ENCODE measurements at places on chromosomes 1 and 21. TPM values are rescaled to one million over a fixed set of nuclear protein-coding genes. Genes with fewer than 3 reads are reported as not detected.
A peak's percentile ranks its signal among the peaks of the same experiment; 100 is the strongest.

- no peaks in the 10 kb centered on the region for H3K4me1 ChIP-seq
- DNase-seq: no peak
- no peak overlapping the region for H3K27ac ChIP-seq
- no peaks in the 10 kb centered on the region for H3K27me3 ChIP-seq
- no peaks in the 10 kb centered on the region for H3K36me3 ChIP-seq
Measured at GRCh38 chr1:181115368-181115684, 26.8 kb downstream of the IER5 start.

DNA sequence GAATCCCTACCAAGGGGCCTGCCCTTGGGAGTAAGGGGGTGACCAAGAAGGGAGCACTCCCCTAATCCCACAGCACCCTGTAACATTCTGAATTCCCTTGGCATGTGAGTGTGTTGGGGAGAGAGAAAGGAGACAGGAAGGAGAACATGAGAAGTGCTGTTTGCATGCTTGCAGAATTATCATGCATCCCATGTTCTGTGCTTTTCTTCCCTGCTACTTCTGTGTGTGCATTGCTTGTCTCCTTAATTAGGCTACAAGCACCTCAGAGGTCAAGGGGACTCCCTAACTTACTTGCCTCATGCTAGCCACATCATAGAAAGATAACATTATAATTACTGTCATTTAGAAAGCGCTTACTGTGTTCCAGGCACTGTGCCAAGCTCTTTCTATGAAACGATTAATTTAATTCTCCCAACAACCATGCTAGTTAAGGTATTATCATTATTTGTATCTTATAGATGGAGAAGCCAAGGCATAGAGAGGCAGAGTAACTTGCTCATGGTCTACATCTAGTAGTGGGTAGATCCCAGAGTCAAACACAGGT, 11.1 kb downstream of the NOS1AP start:
- H3K27ac ChIP-seq: no peak overlapping the region
- H3K4me1 ChIP-seq: no peaks in the 10 kb centered on the region
- no peak for DNase-seq
- H3K4me3 ChIP-seq: no peak overlapping the region
- H3K36me3 ChIP-seq: no peaks in the 10 kb centered on the region

GRCh38 chr21:29190923-29191331, 60.5 kb downstream of the MAP3K7CL start:
- H3K4me1 ChIP-seq: no peaks in the 10 kb centered on the region
- H3K4me3 ChIP-seq: no peak overlapping the region
- H3K27me3 ChIP-seq: no peaks in the 10 kb centered on the region
- H3K27ac ChIP-seq: no peak overlapping the region
- H3K36me3 ChIP-seq: no peaks in the 10 kb centered on the region
- no peak for DNase-seq

DNA sequence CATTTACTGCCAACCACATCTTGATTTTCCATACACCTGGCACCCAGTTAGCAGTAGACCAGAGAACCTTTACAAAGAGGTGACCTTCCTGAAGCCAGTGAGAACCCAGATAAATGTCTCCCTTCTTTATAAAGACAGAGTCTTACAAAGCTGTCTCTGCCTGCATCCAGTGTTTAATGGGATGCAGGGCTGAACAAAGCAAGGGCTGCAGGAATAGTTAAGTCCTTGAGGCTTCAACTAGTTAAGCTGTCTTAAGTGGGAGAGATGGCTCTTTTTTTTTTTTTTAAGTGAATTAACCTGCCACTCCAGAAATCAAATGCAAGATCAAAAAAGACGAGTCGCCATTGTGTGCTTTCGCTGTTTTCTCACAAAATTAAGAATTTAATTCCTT, 1.5 kb downstream of the AHCYL1 start:
- no peaks in the 10 kb centered on the region for H3K27me3 ChIP-seq
- H3K4me1 ChIP-seq: peaks cover 35% of the 10 kb centered on the region
- H3K4me3 ChIP-seq: no peak overlapping the region
- no peak for DNase-seq

DNA sequence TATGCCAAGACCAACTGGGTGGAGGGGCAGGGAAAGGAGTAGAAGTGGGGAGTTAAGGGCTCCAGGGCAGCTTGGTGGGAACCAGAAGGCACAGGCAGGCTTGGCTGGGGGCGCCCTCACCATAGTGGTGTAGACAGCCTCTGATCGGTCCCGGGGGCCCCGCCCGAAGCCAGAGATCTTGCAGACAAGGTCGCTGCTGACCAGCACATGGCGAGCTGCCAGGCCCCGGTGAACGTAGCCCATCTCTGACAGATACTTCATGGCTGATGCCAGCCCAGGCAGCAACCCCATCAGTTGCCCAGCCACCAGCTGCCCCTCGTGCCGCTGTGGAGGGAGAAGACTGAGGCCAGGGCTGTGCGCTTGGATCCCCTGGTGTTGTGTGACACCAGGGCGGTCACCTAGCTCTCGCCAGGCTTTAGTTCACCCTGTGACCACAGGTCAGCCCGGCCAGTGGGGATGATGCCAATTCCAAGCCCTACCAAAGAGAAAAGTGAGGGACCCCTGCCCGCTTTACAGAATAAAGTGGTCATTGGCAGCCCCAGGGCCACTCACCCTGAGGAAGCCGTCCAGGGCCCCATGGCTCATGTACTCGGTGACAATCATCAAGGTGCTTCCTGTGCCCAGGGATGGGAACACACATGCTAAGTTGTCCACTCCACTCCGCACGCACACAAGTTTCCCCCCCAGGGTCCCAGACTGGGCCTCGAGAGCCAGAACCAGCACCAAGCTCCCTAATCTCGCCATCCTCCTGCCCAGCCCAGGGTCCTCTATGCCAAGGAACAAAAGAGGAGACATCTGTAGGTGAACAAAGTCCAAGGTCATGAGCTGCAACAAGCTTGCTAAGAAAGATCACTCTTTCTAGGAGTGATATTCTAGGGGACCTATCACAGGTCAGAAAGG, 28.2 kb downstream of the CDCA8 start:
- H3K4me1 ChIP-seq: no peaks in the 10 kb centered on the region
- no peaks in the 10 kb centered on the region for H3K27me3 ChIP-seq
- H3K36me3 ChIP-seq: no peaks in the 10 kb centered on the region
- no peak for DNase-seq

GRCh38 chr1:29876902-29877301, 640.6 kb downstream of the PTPRU start:
- peaks cover 4% of the 10 kb centered on the region for H3K27me3 ChIP-seq
- H3K36me3 ChIP-seq: no peaks in the 10 kb centered on the region
- H3K4me1 ChIP-seq: no peaks in the 10 kb centered on the region
- no peak overlapping the region for H3K27ac ChIP-seq
- no peak for DNase-seq

- H3K36me3 ChIP-seq: no peaks in the 10 kb centered on the region
- H3K4me3 ChIP-seq: no peak overlapping the region
- H3K4me1 ChIP-seq: no peaks in the 10 kb centered on the region
Measured at GRCh38 chr1:22166439-22166838, 23.5 kb upstream of the WNT4 start.

GRCh38 chr1:66525086-66525485, 8.9 kb upstream of the SGIP1 start:
- no peaks in the 10 kb centered on the region for H3K4me1 ChIP-seq
- H3K27me3 ChIP-seq: no peaks in the 10 kb centered on the region
- DNase-seq: no peak
- H3K27ac ChIP-seq: no peak overlapping the region
- H3K36me3 ChIP-seq: no peaks in the 10 kb centered on the region

GRCh38 chr1:59703918-59704378, 110.8 kb upstream of the HOOK1 start:
- H3K4me1 ChIP-seq: peaks cover 23% of the 10 kb centered on the region
- H3K27ac ChIP-seq: peak overlapping the region; percentile 66
- H3K4me3 ChIP-seq: no peak overlapping the region
- no peaks in the 10 kb centered on the region for H3K27me3 ChIP-seq
- no peak for DNase-seq

DNA sequence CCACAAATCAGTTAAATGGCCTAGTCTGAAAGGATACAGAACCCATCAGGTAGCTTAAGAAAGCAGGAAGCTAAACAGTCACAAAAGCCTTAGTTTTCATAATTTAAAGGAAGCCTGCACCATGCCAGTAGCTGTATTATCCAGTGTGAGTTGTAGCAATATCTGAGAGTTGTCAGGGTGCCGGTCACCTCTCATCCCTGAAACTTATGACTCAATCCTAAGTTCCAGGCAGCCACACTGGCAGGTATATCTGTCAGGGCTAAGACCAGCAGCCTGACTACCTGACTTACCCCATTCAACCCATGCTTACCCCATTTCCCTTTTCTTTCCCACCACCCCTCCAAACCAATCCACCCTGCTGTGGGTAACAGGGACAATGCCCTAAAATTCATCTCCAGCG, 37.8 kb upstream of the LPAR3 start:
- no peaks in the 10 kb centered on the region for H3K36me3 ChIP-seq
- H3K4me3 ChIP-seq: no peak overlapping the region
- H3K27ac ChIP-seq: no peak overlapping the region
- H3K4me1 ChIP-seq: no peaks in the 10 kb centered on the region
- no peaks in the 10 kb centered on the region for H3K27me3 ChIP-seq

- H3K4me3 ChIP-seq: peak overlapping the region; percentile 21
- peak overlapping the region; percentile 100 for H3K27ac ChIP-seq
- H3K4me1 ChIP-seq: peaks cover 100% of the 10 kb centered on the region
- H3K36me3 ChIP-seq: no peaks in the 10 kb centered on the region
- peak; percentile 46 for DNase-seq
Measured at GRCh38 chr21:15057285-15057684, 7.5 kb downstream of the NRIP1 start.

DNA sequence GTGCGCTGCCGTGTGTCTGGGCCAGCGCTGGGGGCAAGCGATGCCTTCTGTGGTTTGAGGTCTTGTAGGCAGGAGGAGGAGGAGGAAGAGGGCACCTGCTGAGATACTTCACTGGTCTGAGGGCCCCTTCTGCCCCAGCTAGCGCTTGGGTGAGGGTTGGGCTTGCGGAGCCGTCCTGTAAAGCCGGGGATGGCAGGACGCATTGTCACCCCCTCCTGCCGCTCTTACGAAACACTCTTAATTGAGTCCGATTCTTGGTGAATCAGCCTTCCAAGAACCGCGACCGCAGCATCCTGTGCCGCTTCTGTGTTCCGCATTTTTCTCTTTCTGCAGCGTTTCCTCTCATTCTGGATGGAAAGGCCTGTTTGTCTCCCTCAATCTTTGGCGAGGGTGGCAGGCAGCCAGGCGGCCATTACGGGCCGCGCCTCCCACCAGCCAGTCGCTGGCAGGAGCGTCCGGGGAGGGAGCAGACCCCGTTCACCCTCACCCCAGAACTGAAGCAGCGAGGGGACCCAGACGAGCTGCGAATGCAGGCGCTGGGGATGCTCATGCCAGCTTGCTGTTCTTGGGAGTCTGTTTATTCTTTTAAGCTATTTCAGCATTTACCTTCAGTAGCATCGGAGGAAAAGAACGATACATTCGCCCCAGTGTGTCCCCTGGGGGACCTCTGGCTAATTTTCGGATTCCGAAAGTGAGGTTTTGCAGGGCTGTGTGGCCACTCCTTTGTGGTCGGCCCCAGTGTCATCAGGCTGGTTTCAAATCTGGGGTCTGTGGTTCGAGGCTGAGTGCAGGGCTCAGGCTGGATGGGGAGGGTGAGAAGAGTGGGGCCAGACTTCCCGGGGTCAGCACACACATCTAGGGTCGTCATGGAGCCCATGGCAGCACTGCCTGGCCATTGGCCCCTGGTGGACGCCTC, 62.7 kb downstream of the SKI start:
- H3K27ac ChIP-seq: peak overlapping the region; percentile 78
- no peaks in the 10 kb centered on the region for H3K27me3 ChIP-seq
- no peaks in the 10 kb centered on the region for H3K36me3 ChIP-seq
- peaks cover 61% of the 10 kb centered on the region for H3K4me1 ChIP-seq
- no peak overlapping the region for H3K4me3 ChIP-seq

DNA sequence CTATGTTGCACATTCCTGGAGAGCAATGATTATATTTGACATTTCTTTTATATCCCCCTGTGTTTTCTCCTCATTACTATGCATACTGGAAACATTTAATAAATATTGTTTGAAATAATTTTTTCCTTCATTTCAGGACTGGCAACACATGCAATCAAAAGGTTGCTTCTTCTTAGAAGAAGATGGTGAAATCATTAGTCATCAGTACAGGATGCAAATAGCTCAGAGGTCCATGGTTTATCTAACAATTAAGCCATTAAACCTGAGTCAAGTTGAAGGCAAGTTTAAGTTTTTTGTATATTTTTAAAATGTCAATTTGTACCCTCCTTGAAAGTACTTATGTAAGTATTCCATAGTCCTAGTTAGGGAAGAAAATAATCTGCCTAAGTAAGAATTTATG, 22.5 kb downstream of the EFCAB7 start:
- no peak overlapping the region for H3K27ac ChIP-seq
- no peaks in the 10 kb centered on the region for H3K4me1 ChIP-seq
- no peaks in the 10 kb centered on the region for H3K36me3 ChIP-seq
- H3K27me3 ChIP-seq: no peaks in the 10 kb centered on the region
- DNase-seq: no peak

DNA sequence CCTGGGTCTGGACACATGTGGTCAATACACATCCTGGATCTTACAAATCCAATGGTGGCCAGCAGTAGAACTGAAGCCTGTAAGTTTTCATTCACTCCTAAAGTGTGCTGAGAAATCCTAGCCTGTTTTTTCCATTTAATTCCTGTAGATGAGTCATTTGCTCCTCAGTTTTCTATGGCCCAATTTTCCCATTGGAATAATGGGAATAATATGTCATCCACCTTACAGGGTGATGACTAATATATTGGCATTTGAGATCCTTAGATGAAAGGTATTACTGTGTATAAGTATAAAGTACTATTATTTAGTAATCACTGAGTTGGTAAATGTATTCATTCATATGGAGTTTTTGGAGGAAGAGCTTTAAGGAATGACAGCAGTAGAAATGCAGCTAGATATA, 89.7 kb upstream of the ADAR start:
- DNase-seq: no peak
- no peak overlapping the region for H3K27ac ChIP-seq
- no peaks in the 10 kb centered on the region for H3K4me1 ChIP-seq
- H3K36me3 ChIP-seq: no peaks in the 10 kb centered on the region
- peaks cover 17% of the 10 kb centered on the region for H3K27me3 ChIP-seq

- no peak overlapping the region for H3K27ac ChIP-seq
- no peaks in the 10 kb centered on the region for H3K36me3 ChIP-seq
- H3K27me3 ChIP-seq: no peaks in the 10 kb centered on the region
- no peak overlapping the region for H3K4me3 ChIP-seq
- no peaks in the 10 kb centered on the region for H3K4me1 ChIP-seq
Measured at GRCh38 chr1:212002536-212002935, 32.8 kb downstream of the INTS7 start.

GRCh38 chr1:109658533-109659042, 2.7 kb downstream of the GSTM4 start:
- peaks cover 7% of the 10 kb centered on the region for H3K4me1 ChIP-seq
- H3K27ac ChIP-seq: no peak overlapping the region
- no peaks in the 10 kb centered on the region for H3K36me3 ChIP-seq
- no peak overlapping the region for H3K4me3 ChIP-seq

GRCh38 chr1:7014640-7014930, 229.3 kb downstream of the CAMTA1 start:
- no peak overlapping the region for H3K27ac ChIP-seq
- DNase-seq: no peak
- no peaks in the 10 kb centered on the region for H3K4me1 ChIP-seq
- no peaks in the 10 kb centered on the region for H3K36me3 ChIP-seq
- H3K27me3 ChIP-seq: no peaks in the 10 kb centered on the region

The MYOG gene
- total RNA-seq: not detected

The ELF3 gene
- total RNA-seq: 1,486 TPM

The EDARADD gene
- 0.79 TPM for total RNA-seq

The ZBTB18 gene
- total RNA-seq: 32.8 TPM

The KCNN3 gene
- total RNA-seq: 2.6 TPM

The CYP4Z1 gene
- not detected for total RNA-seq

The CA6 gene
- not detected for total RNA-seq

The TCEANC2 gene
- 7.1 TPM for total RNA-seq

Measured in transverse colon (tissue), 4 donors.